Activated CD4-positive, alpha-beta T cell treated with anti-CD3 and anti-CD28 coated beads, Interleukin-2, amount 10 ng/mL, durations not matched to agents 7 days and 5 days (primary cell): ENCODE measurements at places on chromosomes 5 and 9.

DNA sequence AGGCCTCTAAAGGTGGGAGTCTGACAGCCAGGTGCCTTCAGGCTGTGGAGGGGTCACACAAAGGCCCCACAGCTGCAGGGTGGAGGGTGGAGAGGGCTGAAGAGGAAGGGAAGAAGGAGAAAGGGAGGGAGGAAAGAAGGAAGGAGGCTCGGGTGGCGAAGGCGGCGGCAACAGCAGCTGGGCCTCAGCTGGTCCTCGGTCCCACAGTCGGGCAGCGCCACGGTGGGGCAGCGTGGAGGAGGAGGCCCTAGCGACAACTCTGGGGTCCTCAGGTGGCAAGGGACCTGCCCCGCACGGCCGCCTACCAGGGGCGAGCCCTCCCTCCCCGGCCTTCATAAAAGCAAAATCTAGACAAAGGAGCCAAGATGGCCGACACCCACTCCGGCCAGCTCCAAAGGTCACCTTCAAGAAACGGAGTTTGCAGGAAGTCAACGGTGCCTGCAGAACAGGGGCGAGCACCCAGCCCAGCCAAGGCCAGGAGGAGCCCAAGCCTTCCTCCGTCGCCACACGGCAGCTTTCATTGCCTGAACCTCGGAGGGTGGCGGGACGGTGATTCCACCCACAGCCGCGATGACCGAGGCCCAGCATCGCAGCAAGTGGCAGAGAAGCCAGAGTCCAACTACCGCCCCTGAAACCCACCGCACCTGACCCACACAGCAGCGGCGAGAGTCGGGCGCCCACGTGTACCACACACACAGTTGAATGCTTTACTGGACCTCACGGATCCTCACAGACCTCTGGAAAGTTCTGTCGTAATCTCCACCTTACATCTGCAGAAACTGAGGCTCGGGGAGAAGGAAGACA, 98.7 kb downstream of the VAV2 start:
- DNase-seq = no peak

DNA sequence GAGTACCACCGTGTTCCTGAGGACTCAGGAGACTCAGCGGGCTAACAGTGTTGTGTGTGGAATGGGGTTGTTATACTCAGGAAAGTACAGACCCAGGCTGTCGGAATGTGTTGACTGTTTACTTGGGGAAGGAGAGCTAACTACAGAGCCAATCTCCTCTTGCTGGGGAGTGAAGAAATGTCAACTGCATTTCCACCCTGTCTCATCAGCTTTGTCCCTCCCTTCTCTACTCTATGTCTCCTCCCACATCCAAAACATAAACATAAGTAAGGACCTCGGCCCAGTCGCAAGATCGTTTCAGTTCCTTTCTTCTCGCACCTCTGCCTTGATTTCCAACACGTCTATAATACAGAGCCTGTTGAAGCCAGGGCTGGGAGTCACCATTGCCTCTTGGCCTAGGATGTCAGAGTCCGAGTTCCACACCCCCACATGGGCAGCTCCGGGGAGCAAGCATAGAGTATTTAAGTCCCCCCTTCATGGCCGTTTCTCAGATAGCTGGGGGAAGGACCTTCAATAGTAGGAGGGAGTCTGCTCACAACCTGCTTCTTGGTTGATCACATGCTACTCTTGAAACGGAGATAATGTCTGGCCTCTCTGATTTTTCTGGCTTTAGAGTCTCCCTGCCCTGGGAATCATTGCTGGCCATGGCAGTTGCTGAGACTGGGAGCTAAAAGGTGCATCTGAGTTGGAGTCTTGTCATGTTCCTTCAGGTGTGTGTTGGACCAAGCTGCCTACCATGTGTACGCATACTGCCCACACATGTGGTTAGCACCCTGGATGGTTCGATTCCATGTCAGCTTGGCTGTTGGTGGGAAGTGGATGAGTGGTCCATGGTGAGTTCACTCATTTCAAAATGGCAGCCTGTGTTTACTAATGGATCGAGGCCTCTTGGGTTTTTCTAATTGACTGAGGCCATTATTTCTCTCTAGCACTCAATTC, 147.3 kb downstream of the MTX3 start:
- DNase-seq = no peak

DNA sequence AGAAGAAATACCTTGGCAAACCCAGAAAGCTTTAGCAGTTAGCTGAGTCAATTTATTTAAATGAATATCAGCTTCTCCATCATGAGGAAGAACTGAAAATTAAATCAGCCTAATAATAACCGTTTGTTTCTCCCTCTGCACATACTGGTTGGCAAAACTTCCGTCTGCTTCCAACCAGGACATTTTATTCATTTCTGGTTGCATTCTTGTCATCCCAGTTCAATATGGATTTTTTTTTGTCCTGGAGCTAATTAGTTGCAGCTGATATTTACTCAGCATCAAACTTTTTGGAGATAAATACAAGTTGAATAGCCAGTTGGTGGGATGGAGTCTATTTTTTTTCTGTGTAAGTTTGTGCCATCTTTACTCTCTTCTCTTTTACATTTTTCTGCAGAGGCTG, 126.5 kb upstream of the GDNF start:
- no peak for DNase-seq

DNA sequence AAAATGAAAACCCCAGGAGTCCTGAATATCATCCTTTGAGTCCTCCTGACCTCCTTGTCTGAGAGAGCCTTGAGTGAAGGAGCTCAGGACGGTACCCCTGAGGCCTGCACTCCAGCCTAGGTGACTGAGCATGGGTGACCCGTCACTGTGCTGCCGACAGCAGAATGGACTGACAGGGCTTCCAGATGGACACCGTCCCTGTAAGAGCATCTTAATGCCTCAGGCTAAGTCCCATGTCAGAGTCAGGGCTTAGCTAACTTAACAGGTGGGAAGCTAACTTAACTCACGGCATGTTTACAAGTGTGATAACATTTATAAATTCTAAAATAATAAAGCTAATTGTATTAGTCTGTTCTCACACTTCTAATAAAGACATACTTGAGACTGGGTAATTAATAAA, 68.3 kb downstream of the IL6ST start:
- no peak for DNase-seq

DNA sequence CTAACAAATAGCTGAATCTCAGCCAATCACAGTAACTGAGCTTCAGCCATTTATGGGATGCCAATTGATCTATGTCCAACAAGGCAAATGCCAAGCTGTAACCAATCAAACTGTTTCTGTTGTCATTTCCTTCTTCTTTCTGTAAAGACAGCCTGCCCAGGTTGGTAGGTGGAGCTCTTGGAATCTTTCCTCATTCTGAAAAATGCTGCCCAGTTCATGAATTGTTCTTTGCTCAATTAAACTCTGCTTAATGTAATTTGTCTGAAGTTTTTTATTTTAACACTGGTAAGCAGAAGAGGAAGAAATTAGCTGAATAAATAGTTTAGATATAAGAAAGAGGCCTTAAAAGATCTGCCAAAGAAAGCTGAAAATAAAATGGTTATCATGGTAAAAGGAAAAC, 1235.6 kb downstream of the EFNA5 start:
- DNase-seq = no peak

- DNase-seq = no peak
Measured at GRCh38 chr5:124349931-124350330, 396.5 kb downstream of the ZNF608 start.

- DNase-seq = no peak
Measured at GRCh38 chr9:79346350-79347020, 225.3 kb upstream of the TLE4 start.

GRCh38 chr5:95369782-95370181, 21.4 kb upstream of the FAM81B start:
- no peak for DNase-seq

DNA sequence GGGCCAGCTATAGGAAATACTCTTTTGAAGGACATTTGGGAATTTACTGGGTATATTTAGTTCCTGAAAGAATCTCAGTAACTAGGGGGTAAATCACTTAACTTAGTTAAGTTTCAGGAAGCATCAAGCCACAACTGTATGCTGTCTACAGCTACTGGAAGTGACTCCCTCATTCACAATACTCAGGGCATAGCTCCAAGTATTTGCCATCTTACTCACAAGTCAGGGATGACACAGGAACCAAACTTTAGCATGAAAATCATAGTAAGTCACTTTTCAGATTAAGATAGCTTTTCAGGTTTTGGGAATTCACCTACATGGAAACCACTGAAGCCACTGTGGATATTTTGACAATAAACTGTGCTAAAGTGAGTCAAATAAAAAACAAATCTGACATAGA, 242.4 kb upstream of the ATP10B start:
- DNase-seq = no peak

DNA sequence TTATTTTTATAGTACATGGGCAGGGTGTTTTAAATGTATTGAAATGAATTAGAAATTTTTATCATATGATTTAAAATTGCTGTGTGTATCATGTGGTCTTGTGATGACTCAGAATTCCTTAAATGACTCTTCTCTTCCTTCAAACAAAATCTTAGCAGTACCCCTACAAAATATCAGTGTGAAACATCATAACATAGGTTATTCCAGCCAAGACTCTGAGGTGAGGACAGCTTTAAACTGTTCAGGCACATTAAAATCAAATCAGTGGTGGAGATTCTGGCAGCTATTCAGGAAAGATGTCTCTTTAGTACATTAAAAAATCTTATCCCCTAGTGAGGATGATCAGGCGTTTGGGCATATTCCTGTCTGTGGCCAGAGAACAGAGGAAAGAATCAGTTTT, 174.0 kb downstream of the MAN2A1 start:
- no peak for DNase-seq

DNA sequence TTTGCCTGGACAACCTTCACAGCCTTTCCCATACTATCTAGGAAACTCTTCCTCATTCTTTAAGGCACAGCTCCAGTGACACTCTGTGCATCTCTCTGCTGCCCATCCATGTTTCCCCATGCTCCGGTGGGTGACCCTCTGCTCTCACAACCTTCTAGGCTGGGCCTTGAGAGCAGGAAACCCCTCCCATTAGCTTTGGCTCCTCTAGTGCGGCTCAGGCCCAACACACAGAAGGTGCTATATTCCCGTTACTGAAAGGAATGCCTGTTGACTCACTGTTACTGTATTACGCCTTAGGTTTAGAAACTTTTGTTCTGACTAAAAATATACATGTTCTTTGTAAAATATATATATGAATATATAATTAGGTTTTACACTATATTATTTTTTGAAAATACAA, 8.1 kb upstream of the CCL28 start:
- DNase-seq = no peak

DNA sequence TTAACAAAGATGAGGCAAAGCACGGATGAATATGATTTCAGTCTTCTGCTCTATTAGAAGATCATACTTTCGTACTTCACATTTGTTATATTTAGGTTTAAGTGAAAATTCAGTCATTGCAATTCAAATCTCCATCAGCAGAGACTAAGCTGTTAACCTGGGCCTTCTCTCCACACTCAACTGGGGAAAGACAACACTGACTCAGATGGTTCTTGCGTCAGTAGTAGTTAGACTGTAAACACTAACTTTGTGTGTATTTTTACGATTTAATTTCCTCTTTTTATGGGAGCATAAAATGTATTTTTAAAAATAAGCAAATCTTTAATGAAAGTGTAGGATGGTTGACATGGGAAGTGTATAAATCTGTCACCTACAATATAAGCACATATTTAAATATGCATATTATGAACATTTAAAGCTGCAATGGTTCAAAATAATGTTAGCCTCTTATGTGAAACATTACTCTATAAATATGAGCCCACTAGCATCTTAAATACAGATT, 42.7 kb upstream of the ZNF608 start:
- DNase-seq = no peak
